ENCODE measurements at places on chromosomes 12 and 14.

GRCh38 chr14:61675291-61675690, 20.0 kb upstream of the HIF1A start:
- DNase-seq, result no peak

DNA sequence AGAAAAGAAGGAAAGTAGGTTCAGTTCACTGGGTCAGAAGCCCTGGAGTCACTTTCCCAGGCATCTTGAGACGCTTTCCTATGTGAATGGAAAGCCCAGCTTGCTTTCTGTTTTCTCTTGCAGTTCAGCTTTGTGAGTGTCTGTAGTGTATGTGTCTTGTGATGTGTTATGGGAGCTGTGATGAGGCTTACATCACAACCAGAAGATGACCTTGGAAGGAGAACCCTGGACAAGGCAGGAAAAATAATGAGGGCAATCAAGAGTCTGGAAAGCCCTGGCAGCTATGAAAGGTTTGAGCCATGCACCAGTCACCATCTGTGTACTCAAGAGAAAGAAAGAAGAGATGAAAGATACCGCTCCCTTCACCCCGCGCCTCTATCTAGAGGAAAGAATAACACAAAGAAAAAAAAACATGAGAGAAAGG, 35.2 kb upstream of the PTGR2 start:
- DNase-seq, result no peak

DNA sequence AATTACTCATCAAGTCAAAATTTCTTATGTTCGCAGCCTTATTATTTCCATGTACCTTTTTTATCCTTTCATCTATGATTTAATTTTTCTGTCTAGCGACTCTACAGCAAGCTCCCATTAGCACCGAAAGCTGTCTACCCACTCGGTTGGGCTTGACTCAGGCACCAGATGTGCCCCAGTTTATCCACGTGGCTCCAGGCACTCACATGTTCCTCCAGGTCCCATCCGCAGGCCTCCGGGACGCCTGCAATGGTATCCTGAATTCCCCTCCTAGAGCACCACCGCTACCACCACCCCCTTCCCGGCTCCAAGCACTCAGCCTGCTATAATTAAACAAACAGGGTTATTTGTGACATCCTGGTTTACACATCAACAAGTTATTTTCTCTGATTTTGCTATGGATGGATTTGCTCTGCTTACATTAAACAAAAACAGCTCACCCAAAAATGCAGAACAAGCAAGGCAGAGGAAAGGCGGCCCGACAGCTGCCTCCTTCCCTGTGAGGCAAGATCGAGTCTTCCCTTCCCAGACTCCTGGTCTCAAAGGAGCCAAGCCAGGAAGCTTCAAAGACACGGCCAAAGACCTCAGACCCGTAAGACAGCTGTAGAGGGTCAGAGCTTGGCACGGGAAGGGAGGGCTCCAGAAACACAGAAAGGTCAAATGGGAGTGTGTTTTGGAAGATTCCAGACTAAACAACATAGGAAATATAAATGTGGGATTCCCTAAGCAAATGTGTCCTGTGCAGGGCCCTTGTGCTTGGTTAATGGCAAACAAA, 253.8 kb downstream of the TTC8 start:
- DNase-seq, result no peak

DNA sequence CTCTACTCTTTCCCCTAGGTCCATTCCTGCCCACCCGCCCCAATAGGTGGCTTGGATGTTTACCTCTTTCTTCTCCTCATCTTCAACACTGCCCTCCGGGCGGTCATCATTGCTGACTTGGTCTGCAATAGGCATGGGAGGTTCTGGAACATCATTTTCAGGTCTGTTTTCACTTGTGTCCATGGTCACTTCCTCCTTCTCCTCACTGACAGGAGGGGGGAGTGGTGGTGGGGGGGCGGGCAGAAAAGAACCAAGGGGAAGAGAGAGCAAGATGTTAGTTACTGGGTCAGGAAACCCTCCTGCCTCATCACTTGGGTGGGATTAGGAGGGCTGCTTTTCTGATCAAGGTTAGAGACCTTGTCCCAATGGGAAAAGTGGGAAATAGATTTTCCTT, 12.1 kb upstream of the CDH24 start:
- no peak for DNase-seq

GRCh38 chr12:71691504-71692129, 5.7 kb downstream of the TMEM19 start:
- no peak for DNase-seq
